ENCODE measurements at places on chromosomes 2 and 18.

DNA sequence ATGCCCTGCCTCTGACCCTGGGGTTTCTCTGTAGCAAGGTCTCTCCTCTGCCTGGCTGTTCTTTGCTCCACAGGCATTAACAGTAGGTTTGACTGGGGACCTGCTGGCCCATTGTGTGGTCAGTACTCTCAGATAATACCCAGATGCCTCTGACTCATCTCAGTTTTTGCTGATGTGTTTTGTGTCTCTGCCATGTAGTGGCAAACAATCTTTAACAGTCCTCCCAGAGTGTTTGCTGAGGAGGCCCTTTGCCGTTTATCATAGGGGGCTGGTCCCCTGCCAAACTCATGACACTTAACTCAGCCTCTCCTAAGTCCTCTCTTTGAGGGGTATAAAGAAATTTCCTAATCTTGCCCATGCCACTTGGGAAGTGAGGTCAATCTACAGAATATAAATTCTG is 793.7 kb upstream of the FANCL start:
- DNase-seq: no peak

DNA sequence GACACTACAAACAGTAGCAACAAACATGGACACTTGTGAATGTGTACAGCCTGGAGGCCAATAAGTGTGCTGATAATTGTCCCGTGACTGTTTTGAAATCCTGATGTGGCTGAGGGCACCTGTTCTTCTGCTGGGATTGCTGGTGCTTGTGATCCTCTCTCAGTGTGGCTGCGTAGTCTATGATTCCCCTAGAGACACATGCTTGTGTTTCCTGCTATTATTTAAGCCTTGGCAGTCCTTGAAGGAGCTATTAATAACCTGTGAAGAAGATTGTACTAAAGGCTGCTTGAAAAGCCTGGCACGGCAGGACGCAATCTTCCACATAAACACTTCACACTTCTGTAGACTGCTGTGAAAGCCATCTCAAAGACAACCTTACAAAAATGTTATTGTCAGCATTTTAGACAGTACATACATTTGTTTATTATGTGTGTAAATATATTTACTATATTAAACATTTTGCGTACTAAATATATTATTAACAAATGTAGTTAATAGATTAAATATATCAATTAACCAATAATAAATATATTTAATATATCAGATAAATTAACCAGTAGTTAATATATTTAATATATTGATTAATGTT is 71.4 kb downstream of the GALR1 start:
- no peak for DNase-seq

GRCh38 chr18:57107140-57107832 is 39.6 kb upstream of the BOD1L2 start:
- DNase-seq: no peak

DNA sequence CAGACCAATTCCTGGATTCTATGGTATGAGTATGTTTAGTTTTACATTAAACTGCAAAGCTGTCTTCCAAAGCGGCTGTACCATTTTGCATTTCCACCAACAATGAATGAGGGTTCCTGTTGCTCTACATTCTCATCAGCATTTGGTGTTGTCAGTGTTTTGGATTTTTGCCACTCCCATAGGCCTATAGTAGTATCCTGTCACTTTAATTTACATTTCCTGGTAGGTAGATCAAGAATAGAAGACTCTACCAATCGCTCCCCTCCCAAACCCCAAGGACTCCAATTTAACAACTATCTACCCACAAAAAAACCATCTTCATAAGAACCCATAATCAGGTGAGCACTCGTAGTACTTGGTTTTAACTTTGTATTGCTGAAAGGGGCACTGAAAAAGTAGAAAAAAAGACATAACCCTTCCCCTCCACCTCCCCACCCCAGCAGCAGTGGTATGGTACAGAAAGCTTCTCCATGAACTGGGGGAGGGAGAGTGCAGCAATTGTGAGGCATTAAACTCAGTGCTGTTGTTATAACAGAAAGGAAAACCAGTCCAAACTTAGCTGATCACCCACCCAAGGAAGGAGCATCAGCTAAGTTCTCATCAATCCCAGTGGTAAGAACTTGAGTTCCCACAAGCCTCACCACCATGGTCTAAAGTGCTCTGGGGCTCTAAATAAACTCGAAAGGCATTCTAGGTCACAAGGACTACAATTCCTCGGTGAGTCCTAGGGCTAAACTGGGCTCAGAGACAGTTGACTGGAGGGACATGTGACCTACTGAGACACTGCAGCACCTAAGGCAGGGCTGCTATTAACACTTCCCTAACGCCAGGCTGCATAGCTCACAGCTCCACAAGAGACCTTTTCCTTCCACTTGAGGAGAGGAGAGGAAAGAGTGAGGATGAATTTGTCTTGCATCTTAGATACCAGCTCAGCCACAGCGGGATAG is 35.5 kb upstream of the CYTIP start:
- no peak for DNase-seq

DNA sequence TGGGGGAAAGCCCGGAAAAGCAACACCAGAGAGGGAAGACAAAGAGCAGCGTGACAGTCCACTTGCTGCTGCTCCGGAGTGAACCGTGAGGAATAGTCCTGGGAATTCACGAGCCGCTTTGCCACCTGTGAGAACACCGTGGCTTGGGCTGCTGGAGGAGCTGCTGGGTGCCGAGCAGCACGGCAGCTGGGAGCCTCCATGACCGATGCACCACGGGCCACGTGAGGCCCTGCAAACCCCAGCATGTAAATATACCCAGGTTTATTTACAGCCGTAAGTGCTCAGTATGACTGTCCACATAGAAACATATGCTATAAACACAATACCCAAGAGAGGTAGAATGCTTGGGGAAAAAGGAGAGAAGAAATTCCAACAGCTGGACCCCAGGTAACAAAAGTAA is 65.1 kb downstream of the SMIM21 start:
- DNase-seq: no peak

- DNase-seq: no peak
Observed at GRCh38 chr18:610214-610928, 13.6 kb downstream of the CLUL1 start.

GRCh38 chr2:218863021-218863520 is 3.5 kb downstream of the WNT6 start:
- DNase-seq: no peak

DNA sequence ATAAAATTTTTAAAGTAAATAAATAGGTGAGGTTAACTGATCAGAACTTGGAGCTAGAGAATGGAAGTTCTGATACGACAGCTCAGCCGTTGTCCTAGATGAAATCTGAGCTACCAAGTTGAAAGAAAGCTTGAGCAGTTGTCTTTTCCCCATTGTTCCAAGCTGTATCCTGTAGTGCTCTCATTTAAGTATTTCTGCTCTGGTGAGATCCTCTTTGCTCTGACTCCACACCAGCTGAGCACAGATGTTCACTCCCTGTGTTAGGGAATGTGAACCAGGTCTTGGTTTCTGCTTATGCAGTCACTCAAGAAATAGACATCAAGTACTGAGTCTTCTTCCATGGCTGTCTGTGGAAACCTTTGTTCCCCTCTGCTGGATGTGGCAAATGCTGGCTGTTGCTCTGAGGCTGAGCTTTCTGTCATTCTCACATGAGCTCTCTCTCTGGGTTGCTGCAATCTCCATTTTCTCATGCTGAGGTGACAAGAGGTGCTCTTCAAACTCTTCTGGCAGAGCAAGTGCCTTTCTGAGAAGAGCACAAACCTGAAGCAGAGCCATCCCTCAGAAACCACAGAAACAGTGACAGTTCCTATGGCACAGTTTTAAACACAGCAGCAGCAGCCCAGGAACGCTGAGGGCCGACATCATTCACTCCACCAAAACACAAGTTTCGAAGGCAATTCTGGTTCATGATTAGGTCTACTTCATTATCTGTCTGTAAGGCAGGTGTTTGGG is 194.1 kb downstream of the SP3 start:
- DNase-seq: no peak

DNA sequence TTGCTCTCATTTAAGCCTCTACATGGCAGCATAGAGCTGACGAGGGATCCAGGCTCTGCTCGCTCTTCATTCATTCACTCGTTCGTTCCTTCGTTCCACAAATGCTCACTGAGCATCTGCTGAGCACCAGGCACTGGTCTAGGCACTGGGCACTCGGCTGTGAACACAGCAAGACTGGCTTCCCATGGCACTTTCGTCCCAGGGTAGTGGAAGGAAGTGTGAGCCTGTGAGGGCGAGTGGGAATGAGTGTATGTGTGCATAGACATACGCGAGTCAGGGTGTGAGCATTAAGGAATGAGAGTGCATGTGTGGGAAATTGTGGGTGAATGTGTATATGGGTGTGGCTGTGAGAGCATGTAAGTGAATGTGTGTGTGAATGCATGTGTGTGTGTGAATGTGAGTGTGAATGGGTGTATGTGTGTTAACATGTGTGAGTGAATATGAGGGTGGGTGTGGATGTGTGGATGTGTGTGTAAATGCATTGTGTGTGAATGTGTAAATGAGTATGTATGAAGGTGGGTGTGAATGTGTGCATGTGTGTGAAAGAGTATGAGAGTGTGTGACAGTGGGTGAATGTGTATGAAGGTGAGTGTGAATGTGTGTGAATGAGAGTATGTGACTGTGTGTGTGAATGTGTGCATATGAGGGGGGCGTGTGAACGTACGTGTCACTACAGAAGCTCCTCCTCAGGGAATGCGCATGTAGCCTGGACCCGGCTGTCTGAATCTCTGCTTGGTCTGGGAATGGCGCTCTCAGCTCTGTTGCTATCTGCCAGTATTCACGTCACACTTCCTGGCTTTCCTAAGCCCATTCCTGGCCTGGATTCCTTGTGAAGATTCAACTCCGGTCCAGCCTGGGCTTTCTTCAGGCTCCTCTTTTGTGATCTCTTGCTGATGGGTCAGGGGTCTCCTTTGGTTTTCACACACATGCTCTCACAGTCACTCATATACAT is 28.8 kb downstream of the SNORC start:
- no peak for DNase-seq
